ENCODE measurements at places on chromosomes 5 and 9.

DNA sequence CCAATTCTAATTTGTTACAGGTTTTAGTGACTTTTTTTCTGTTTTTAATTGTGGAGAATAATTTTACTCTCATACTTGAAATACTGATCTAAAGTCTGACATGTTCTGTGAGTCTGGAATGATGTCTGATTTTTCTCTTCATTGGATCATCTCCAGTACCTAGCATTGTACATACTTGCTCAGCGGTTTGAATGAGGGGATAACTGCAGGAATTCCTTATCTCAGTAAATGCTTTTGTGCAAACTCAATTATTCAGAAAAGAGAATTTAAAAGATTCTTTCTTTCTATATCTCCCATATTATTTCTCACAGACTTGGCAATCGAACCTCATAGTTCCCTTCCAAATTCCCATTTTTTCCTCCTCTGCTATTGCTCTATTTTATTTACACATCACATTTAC, 397.9 kb upstream of the SGCD start:
- no peak for DNase-seq

- no peak for DNase-seq
These were observed 30.0 kb downstream of the ARHGEF37 start for GRCh38 chr5:149611326-149611725.

GRCh38 chr9:105054491-105054890, 126.5 kb upstream of the ABCA1 start:
- DNase-seq, result no peak

DNA sequence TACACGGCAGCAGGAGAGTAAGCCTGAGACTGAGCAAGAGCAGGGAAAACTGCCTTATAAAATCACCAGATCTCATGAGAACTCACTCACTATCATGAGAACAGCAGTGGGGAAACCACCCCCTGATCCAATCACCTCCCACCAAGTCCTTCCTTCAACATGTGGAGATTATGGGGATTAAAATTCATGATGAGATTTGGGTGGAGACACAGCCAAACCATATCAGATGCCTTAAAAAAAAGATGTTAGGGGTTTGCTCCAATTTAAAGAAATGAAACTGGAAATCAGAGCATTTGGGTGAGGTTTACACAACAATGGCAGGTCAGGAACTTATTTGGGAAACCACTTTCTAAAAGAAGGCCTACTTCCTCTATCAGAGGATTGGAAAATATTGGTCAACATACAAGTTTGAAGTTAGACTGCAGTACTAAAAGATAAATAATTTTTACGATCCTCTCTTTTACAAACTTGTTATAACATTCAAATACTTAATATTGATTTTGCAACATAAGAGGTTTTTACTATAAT, 105.1 kb downstream of the FBN2 start:
- DNase-seq, result no peak

DNA sequence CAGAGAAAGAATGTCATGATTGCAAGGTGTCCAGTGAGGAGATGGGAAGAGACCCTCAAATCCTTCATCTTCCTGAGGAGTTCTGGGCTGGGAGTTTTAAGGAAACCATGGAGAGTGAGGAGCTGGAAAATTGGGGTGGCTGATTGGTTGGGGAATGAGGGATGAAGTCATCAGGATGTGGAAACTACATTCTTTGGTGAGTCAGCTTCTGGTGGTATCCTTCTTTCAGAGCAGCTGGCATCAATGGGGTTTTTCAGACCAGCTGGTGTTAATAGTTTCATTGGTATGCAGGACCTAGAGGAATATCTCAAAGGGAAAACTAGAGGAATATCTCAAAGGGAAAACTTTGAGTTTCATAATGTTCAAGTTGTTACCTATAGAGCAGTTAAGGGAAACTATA, 45.2 kb downstream of the RNF180 start:
- no peak for DNase-seq

DNA sequence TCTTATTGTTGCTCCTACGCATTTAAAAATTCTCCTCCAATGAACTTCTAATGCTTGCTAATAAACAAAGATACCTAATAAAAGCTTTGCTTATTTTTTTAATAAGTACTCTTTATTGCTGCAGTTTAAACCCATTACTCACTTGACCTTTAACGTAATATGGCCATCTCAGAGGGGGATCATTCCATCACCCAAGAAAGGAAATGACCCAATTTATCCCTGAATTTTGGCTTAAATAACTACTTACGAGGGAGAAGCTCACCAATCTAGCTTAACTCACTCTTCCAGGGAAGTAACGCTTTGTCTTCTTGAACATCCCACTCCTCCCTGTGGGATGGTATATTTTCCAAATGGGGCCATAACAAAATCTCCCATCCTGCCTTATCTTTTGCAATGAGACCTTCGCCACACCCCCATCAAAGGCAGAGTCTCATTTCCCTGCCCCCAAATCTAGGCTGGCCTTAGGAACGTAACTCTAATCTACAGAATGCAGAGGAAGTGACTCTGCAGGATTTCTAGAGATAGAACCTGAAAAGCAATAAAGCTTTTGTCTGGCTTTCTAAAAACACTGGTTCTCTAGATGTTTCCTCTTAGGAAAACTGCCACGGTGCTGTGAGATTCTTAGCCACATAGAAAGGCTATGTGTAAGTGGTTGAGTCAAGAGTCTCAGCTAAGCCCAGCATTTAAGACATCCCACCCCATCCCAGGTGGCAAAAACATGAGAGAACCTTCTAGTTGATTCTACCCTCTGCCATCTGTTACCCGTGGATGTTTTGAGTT, 310.0 kb downstream of the ASTN2 start:
- DNase-seq, result no peak

DNA sequence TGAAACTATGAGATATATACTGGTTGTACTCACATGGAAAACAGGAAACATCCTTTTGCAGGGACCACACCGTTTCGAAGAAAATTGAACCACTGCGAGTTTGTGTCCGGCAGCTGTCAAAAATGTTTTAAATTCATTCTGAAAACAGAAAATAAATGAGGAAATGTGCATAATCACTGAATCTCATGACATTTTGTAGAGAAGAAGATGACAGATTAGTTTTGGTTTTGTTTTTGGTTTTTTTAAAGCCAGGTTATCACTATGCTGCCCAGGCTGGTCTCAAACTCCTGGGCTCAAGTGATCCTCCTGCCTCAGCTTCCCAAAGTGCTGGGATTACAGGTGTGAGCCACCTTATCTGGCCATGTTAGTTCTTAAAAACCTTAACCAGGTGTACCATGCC, 3.5 kb downstream of the TXNDC8 start:
- no peak for DNase-seq

- no peak for DNase-seq
These were observed 198.1 kb downstream of the CSNK1G3 start for GRCh38 chr5:123710031-123710430.

- DNase-seq, result no peak
These were observed 38.9 kb upstream of the TLX3 start for GRCh38 chr5:171270136-171270535.

GRCh38 chr5:113382731-113383130, 52.1 kb downstream of the TSSK1B start:
- DNase-seq, result no peak

DNA sequence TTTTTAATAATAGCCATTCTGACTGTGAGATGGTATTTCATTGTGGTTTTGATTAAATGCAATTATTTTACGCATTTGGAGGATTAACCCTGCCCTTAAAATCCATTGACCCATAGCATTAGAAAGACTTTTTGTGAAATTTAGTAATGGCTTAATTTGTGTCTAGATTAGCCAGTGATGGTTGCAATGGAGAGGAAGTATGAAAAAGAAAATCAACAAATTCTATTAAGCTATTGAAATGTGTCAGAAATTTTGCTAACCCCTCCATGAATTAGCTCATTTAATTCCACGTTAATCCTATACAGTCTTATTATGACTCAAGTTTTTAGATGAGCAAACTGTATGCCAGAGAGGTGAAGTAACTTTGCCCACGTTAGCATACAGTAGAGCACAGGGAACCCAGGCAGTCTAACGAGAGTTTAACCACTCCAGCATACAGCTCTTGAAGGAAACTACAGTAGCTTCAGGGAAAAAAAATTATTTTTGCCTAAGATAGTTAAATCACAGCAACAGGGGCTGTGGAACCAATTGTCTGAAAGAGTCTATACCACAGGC, 158.2 kb upstream of the PPP2R2B start:
- no peak for DNase-seq

DNA sequence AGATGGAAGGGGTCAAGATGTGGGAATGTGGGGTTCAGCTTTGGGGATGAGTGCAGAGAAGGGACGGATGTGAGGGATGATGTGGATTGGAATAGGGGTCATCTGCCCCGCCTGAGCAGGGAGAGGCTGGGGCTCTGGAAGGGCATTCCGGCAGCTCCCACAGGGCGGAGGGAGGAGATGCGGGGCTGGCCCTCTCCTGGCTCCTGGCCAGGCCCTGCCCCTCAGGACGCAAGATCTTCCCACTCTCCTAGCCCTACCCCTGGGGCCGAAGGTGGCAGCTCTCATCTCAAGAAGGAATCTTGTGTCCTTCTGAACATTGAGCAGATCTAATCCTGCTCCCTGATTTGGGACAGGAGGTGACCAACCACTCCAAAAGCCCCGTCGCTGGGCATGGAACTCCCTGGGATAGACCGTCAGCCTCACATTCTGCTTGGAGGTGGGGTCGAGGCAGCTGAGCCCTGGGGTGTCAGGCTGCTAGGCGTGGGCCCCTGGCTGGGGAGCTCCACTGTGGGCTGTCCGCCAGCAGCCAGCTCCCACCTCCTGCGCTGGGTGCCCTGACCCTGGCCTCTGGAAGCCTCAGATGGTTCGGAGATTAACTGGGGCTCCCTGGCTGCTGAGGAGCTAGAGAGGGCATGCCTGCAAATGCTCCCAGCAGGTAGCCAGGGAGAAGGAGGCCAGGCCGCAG, 125.2 kb downstream of the ZNF354C start:
- no peak for DNase-seq

DNA sequence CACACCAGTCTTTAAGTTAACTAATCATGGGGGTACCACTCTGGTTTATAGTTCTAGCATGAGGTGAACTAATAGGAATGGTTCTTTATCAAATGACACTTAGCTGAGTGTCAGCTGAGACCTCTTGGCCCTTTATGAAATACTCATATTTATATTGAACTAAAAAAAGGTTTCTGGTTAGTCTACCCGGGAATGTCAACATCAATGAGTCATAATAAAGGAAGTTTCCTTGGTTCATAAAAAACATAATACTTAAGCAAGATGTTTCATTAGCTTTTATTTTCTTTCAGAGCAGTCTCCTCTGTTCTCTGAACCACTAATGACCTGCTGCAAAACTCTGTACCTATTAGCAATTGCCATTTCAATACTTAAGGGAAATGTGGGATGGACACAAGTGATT, 13.7 kb downstream of the DAB2 start:
- no peak for DNase-seq

- no peak for DNase-seq
These were observed 36.3 kb downstream of the PTGER4 start for GRCh38 chr5:40716000-40716399.

DNA sequence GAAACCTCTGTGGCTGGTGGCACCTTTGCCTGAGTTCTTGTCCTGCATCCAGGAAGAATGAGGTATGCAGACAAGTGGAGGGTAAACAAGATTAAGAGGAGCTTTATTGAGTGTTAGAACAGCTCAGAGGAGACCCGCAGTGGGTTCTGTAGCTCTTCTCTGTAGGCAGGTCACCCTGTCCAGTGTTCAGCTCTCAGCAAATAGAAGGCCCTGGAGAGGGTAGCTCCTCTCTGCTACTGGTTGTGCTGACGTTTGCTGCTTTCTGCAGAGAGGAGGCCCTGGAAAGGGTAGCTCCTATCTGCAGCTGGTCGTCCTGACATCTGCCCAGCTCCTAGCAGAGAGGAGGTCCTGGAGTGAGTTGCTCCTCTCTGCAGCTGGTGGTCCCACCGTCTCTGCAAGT, 96.8 kb upstream of the CCDC112 start:
- DNase-seq, result no peak

GRCh38 chr9:85515021-85515420, 226.7 kb downstream of the AGTPBP1 start:
- no peak for DNase-seq

GRCh38 chr5:148685520-148686134, 31.3 kb upstream of the HTR4 start:
- no peak for DNase-seq

- no peak for DNase-seq
These were observed 474.0 kb upstream of the RGMB start for GRCh38 chr5:98299435-98299834.

- DNase-seq, result no peak
These were observed 116.5 kb downstream of the ZNF354C start for GRCh38 chr5:179176571-179177230.

- DNase-seq, result no peak
These were observed 298.7 kb upstream of the KCNN2 start for GRCh38 chr5:114062932-114063867.

DNA sequence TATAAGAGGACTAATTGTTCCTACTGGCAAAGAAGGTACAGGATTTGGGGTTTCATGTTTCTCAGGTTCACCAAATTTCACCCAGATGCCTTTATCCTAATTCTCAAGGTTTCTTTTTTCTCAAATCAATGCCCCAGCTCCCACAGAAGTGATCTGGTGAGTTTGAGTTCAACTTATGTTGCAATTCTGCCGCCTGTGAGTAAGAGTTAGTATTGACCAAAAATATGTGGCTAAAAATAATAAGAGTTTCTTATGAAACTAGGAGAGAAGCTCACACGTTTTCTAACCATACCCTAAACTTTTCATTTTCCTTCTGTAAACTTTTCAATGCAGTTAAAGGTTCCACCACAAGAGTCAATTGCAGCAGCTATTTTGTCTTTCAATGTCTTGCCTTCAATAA, 15.1 kb downstream of the SLCO6A1 start:
- no peak for DNase-seq

GRCh38 chr5:142874540-142874939, 104.4 kb downstream of the ARHGAP26 start:
- no peak for DNase-seq

DNA sequence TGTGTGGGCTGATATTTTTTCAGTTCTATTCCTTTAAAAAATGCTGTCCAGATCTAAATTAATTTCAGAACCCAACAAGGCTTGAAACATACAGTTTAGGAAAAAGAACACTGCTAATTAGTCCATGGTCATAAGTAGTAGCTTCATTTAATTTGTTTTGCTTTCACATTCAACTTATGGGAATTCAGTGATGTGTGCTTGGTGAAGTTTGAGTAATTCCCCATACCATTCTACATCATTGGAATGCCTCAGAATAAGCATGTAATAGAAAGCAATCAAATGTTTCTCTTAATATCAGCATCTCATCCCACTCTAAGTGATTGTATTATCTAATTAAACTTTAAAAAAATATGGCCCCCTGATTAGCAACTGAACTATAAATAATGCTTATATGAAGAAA, 2.7 kb downstream of the CNTLN start:
- no peak for DNase-seq

- peak; percentile 43 for DNase-seq
These were observed 51.3 kb downstream of the ARHGEF37 start for GRCh38 chr5:149632311-149633251.

DNA sequence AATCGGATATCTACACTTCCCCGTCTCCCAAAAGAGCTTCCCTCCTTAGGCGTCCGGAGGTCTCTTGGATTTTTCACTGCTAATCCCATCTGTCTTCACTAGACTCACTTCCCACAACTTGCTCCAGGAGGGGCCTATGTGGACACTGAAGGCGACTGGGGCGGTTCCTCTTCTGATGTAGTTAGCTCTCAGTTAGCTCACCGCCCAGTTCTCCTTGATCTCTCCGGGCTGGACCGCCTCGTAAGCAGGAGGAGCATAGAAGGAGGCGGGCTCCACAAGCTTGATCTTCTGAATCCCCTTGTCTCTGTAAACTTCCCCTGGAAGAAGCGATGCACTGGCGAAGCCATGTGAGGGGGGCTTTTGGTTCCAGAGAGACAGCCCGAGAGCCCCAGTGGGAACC, 112.0 kb upstream of the SELENOP start:
- no peak for DNase-seq

- DNase-seq, result no peak
These were observed 125.6 kb upstream of the PAPPA start for GRCh38 chr9:116027951-116028350.

GRCh38 chr9:107474124-107474523, 15.4 kb downstream of the KLF4 start:
- DNase-seq, result no peak

All from activated CD4-positive, alpha-beta T cell treated with anti-CD3 and anti-CD28 coated beads for 36 hours (primary cell).